Astrocyte (in vitro differentiated cells and primary cell): ENCODE measurements at places on chromosomes 12 and 14. TPM values are rescaled to one million over a fixed set of nuclear protein-coding genes. Genes with fewer than 3 reads are reported as not detected.

Gene KRT77
- not detected in 2 replicates for total RNA-seq

Gene LALBA
- not detected in 2 replicates for total RNA-seq

Gene HOXC6
- not detected in 2 replicates for total RNA-seq

Gene NTN4
- 22.6 and 28.9 TPM in 2 replicates for total RNA-seq

GRCh38 chr12:29004936-29005304 is 144.2 kb upstream of the FAR2 start:
- H3K4me3 ChIP-seq = no peak overlapping the region
- no peak for DNase-seq
- no peaks in the 10 kb centered on the region for H3K36me3 ChIP-seq
- no peaks in the 10 kb centered on the region for H3K27me3 ChIP-seq

DNA sequence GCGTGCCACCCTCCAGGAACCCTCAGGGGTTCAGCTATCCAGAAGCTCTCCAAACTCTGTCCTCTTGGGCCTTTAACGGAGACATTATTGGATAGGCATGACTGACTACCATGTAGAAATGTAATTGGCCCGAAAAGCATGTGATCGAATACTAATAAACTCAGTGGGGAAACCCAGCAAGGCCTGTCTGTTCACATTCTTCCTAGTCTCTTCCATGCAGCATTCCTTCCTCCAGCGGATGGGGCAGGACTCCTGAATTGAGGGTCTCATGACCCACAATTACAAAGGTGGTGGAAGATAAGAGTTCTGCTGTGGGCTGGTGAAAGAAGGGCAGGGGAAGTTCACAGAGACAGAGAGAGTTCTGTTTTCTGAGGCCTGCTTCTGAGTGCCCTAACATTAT is 6.5 kb upstream of the PRDM4 start:
- H3K27ac ChIP-seq = no peak overlapping the region
- H3K27me3 ChIP-seq = peaks cover 6% of the 10 kb centered on the region
- no peaks in the 10 kb centered on the region for H3K36me3 ChIP-seq
- no peak for DNase-seq
- no peaks in the 10 kb centered on the region for H3K4me1 ChIP-seq
- H3K4me3 ChIP-seq = no peak overlapping the region

DNA sequence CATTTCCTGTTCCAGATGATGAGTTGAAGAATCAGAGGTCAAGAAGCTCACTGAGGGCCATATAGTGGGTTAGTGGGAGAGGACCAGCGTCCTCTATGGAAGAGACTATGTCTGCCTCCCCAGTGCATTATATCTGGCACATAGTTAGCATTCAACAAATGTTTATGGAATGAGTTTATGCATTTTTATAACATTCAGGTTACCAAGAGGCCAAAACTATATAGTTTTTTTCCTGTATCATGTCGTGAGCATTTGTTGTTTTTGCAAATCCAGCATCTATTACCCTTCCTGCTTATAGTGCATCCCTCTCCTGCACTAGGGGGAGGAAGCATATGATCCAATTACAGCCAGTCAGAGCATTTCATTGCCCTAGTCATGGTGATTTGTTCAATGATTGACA is 60.6 kb downstream of the SUDS3 start:
- H3K4me1 ChIP-seq = no peaks in the 10 kb centered on the region
- no peaks in the 10 kb centered on the region for H3K27me3 ChIP-seq
- no peak overlapping the region for H3K27ac ChIP-seq

GRCh38 chr12:75900781-75901254 is 130.8 kb downstream of the PHLDA1 start:
- no peaks in the 10 kb centered on the region for H3K27me3 ChIP-seq
- DNase-seq = no peak
- H3K27ac ChIP-seq = no peak overlapping the region
- H3K4me3 ChIP-seq = no peak overlapping the region
- no peaks in the 10 kb centered on the region for H3K36me3 ChIP-seq
